ENCODE measurements at places on chromosomes 1 and 21.

DNA sequence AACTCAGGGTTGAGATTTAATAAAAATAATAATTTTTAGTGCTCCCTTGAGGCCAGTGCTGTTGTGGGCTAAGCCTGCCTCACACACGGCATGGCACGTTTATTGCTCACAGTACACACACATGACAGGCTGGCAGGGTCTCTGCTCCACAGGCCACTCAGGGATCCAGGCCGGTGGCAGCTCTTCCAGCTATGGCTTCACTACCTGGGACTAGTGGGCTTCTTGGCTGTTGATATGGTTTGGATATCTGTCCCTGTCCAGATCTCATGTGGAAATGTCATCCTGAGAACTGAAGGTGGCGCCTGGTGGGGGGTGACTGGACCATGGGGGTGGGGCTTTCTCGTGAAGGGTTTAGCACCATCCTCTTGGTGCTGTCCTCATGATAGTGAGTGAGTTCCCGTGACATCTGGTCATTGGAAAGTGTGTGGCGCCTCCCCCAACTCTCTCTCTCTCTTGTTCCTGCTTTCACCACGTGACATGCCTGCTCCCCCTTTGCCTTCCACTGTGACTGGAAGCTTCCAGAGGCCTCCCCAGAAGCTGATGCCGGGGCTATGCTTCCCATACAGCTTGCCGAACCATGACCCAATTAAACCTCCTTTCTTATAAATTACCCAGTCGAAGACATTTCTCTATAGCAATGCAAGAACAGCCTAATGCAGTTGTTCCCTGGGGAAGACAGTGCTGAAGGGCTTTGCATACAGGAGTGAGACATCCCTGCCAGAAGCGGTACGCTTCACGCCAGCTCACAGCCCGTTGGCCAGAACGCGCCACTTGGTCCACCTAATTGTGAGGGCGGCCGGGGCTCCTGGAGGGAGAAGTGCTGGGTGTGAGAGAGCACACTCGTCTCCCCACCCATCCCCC is 226.9 kb upstream of the C1orf174 start:
- DNase-seq: no peak

DNA sequence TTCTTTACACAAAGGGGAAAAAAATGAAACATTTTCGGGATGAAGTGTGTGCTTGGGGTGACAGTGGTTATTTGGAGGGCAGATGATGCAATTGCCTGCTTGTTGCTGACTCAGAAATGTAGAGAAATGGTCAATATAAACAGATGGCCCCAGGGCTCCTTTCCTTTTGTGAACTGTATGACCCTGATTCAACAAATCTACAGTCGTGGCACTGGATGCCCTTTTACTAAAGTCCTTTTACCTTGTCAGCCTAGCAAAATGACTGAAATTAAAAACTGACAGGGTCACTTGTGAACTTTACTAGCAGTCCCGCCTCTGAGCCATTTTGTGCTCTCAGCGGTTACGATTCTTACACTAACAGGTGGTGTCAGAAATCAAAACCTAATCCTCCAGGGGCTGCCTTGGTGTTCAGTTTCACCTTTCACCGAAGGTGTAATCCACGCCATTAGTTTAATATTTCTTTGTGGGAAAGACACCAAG is 49.8 kb downstream of the GREM2 start:
- DNase-seq: no peak

DNA sequence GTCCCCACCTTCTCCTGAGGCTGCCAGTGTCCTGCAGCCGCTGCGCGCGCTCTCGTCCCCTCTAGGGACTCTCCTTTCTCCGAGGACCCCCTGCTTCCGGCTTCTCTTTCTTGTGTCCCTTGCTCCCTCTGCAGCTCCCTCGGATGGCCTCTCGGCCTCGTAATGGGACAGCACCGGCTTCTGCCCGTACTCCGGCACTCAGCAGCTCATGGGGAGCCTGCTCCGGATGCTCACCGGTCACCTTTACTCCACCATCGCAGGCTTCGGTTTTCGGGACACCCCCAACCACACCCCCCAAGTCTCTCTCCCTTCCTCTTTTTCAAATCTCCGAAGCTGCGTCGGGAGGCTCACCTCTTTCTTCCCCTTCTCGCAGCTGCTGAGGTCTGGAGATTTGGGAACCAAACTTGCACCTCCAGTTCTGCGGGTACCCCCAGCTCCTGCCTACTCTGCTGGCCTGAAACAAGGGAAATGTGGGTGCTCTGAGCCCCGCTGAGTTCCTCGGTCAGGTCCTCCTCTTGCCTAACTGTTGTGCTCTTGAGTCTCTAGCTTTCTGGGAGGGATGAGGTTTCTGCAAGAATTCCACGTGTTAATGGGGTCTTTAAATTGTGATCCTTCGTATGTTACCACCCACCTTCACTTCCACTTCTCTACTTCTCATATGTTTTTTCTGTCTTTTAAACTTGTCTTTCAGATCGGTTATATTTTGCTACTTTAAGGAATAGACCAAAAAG is 930 bp downstream of the CDC14A start:
- DNase-seq: no peak

DNA sequence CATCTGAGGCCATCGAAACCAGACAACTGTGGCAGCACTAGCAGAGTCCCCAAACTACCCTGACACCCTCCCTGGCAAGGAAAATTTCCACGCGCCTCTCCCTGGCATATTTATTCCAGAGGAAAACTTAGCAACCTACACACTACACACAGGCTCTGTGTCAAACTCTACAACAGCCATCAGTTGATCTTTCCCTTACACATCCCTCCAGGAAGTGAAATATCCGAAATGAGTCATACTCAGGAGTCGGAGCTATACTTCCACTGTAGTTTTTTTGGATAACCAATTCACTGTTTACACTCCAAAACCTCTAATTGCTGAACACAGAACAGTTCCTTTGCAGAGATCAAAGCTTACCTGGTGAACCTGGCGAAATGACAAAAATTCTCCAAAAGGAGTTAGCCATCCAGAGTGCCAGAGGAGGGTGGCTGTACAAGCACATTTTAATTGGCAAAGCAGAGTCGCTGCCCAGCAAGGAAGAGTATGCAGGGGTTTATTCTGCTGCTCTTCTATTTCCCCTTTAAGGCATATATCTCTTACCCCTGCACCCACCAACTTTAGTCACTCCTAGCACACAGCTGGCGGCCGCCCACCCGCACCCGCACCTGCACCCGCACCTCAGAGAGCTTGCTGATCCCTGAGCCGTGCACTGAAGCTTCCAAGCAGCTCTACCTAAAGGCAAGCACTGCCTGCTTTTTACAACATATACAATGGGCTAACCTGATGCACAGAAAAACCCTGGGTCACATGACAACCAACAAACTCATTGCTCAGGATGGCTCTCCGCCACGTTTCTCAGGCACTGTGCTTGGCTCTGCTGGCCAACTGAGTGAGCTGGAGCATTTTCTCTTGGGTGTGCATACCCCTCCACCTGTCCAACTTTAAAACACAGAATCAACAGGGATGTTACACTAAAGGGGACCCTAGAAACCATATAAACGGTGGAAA is 54.9 kb downstream of the CAPZB start:
- no peak for DNase-seq

DNA sequence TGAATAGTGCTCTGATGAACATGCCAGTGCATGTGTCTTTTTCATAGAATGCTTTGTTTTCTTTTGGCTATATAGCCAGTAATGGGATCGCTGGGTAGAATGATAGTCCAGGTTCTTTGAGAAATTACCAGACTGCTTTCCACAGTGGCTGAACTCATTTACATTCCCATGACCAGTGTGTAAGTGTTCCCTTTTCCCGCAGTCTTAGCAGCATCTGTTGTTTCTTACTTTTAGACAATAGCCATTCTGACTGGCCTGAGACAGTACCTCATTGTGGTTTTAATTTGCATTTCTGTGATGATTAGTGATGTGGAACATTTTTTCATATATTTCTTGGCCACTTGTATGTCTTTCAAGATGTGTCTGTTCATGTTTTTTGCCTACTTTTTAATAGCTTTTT is 784.5 kb downstream of the USP25 start:
- DNase-seq: no peak

GRCh38 chr1:48214820-48215219 is 7.7 kb upstream of the SLC5A9 start:
- DNase-seq: no peak

GRCh38 chr1:181660621-181661020 is 177.3 kb downstream of the CACNA1E start:
- DNase-seq: no peak

DNA sequence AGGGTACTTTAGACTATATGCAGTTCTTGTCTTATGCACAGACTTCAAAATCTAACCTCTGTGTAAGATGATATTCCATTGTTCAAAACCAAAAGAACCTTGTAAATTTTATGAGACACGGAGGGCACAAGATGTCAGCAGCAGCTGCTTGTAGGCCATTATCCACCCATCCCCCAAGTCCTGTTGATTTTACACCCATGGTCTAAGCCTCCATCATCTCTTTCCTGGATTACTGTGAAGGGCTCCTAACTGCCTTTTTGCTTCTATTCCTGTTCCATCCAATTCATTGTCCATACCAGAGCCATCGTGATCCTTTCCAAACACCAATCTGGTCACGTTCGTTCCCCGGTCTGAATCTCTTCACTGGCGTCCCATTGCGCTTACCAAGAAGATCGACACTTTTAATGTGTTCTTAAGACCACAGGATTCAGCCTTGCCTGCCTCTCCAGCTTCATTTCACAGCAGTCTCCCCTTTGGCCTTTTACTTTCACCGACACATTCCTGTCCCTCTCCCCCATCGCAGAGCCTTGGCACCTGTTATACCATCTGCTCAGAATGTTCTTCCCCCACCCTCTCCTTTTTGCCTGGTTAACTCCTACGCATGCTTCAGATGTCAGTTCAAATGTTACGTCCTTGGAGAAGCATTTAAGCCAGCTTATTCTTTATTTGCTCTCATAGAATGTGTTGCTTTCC is 107.3 kb upstream of the POU3F1 start:
- DNase-seq: no peak

GRCh38 chr1:219173758-219174459 is at the start of gene LYPLAL1:
TSS of gene LYPLAL1 (plus strand) at chr1:219173878. CDS start at chr1:219173891, 13 bp downstream.
- peak; percentile 69 for DNase-seq

DNA sequence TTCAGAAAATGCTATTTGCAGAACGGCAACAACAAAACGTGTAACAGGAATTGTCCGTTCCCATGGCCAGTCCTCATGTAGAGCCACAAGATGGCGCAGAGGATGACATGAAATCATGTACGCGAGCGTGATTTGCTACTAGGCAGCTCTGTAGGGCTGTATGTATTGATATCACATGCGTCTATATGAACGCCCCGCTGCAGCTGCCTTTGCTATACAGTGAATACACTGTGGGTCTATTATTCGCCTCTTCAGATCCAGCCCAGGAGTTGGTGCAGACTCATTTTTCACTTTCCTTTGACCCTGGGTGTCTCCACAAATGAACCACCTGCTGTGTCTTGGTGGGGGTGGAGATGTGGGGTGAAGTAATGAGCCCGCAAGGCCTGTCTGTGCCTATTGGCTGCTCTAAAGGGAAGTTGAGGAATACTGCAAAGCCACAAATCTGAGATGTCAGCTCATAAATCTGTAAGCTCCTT is 361.5 kb downstream of the KIF26B start:
- no peak for DNase-seq

DNA sequence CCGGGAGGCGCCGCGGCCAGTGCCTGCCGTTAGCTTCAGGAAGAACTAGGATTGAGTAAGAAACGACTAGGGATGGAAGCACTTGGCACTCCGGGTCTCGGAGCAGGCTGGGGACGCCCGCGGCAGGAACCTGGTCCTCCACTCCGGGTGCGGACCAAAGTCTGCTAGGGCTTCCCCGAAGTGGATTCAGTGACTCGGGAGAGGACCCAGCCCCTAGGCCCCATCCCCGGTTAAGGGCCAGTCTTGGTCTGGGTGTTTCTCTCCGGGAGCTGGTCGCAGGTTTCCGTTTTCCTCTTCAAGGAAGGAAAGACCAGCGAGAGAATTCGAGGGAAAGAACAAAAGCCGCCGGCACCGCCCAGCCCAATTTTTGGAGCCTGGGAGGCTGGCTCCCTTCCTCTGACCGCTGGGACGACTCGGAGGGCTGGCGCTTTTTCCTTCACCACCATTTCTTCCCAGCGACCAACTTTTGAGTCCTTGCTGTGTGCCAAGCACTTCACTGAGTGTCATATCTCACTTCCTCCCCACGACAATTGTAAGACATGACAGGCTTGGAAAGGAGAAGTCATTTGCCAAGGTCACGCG is 16.8 kb upstream of the STMN1 start:
- DNase-seq: no peak

- DNase-seq: no peak
Observed at GRCh38 chr1:216881695-216882094, 158.5 kb upstream of the ESRRG start.

DNA sequence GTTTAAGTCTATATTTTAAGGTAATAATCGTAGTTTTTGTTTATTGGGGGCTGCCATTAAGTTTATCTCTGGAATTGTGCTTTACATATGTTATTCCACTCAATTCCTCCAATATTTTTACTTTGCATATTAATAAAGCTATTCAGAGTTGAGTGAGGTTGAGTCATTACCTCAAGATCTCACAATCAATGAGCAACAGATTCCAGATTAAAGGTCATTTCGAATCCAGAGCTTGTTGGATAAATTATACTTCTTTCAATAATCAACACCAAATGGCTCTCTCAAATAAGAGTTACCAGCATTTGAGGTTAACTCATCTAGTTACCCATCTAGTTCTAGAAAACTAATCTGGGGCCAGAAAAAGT is 16.7 kb downstream of the RGS4 start:
- no peak for DNase-seq

DNA sequence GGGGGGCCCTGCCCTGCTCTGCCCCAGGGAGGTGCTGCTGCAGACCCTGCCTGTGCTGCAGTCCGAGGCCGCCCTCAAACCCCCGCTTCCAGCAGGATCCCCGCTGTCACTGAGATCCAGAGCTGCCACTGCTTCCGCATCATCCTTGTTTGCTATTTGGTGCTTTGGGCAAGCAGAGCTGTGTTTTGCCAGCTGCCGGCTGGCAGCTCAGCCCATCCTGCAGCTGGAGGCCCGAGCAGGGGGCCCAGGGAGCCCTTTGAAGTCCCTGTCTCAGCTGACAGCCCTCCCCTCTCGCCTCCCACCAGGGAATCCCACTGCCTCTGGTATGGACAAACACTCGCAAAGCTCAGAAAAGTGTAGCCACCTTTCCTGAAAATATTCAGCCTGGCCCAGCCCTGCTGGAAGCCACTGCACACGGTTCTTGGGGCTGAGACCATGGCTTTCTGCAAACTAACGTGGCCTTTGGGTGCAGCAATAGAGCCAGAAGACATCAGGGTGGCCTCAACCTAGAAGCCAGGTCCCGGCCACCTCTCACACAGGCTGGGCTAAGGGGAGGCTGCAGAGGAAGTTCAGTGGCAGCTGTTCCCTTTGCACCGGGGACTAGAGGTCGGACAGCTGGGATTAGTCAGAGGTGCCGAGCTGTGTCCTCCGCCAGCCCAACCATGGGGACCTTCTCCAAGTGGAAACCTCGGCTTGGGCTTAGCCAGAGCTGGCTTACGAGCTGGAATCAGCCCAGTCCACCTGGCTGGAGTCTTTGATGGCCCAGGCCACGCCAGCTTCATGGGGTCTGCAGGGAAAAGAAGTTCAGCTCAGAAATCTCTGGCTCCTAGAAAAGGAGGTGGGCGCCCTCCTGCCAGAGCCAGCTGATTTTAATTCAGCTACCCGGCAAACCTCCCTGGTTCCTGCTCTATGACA is 107.1 kb downstream of the SPSB1 start:
- no peak for DNase-seq
